ENCODE measurements at places on chromosomes 6 and 20. TPM values are rescaled to one million over a fixed set of nuclear protein-coding genes. Genes with fewer than 3 reads are reported as not detected.

DNA sequence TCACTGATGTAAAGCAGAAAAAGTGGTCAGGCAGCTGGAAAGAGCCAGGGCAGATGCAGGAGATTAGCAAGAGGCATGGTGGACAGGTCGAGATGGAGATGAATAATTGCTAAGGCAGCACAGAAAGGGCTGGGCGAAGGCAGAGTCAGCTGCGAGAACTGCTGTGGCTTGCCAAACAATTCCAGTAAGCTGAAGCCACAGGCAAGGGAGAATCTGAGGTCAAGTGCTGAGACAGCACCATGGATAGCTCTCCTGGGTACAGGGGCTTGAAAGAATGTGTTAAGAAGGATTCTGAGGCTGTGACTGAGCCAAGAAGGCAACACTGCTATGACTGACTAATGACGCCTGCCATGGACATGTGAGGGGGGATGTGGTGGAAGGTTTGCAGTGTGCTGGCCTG is 220.8 kb upstream of the FOXA2 start:
- DNase-seq, result no peak

- DNase-seq, result no peak
Observed at GRCh38 chr6:36815962-36816735, 23.1 kb downstream of the CPNE5 start.

DNA sequence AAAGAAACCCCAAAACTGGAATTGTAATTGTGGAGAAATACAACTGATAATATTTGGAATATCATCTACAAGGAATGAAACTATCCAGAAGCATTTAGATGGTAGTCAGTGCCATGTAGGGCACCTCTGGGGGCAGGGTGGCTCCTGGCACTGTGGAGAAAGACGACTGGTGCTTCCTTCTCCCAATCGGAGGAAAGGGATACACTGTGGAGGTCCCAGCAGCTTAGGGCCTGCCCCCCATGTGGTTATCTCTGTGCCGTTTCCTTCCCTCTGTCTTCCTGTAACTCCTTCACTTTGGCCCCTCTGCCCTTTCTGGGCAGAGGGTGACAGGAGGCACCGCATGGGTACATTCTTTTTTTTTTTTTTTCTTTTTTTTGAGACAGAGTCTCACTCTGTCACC is 178.4 kb downstream of the MTHFD1L start:
- no peak for DNase-seq

GRCh38 chr20:44247131-44247571 is at the start of gene GDAP1L1:
Gene GDAP1L1, plus strand, starts transcription at chr20:44247308. Its CDS starts 27 bp downstream, at chr20:44247335.
- no peak for DNase-seq

DNA sequence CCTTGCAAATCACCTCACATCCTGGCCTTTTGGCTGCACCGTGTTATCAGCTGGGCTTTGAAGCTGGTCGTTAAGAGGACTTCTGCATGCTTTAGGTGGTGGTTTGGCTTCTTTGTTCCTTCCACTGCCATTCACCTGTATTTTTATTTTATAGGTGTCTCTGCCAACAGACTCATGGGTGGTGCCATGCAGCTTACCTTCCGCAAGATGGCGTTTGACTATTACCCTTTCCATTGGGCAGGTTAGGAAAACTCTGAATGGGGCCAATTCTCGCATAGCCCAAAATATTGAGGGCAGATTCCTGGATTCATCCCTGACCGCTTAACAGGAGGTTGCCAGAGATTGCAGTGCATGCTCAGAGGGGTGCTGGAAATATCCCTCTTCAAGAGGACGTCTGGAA is 32.4 kb downstream of the TAF11 start:
- no peak for DNase-seq

The SPATS1 gene
- total RNA-seq, result not detected

GRCh38 chr6:39221779-39222641 is 7.3 kb downstream of the KCNK5 start:
- DNase-seq, result no peak

GRCh38 chr20:40769677-40770285 is 80.7 kb upstream of the MAFB start:
- DNase-seq, result no peak

Data from Right ventricle myocardium inferior (tissue), 1 donor.